ENCODE measurements at places on chromosomes 4 and X.

- no peak for DNase-seq
Measured at GRCh38 chrX:48999030-48999429, 3.0 kb downstream of the GRIPAP1 start.

GRCh38 chr4:78032446-78032845 lies 24.7 kb upstream of the FRAS1 start:
- peak; percentile 34 for DNase-seq

GRCh38 chr4:102657206-102657605 lies 103.6 kb downstream of the MANBA start:
- DNase-seq = no peak

GRCh38 chr4:129428454-129428853 lies 332.5 kb downstream of the C4orf33 start:
- no peak for DNase-seq

GRCh38 chrX:134181275-134181660 lies 55.7 kb upstream of the CCDC160 start:
- no peak for DNase-seq

DNA sequence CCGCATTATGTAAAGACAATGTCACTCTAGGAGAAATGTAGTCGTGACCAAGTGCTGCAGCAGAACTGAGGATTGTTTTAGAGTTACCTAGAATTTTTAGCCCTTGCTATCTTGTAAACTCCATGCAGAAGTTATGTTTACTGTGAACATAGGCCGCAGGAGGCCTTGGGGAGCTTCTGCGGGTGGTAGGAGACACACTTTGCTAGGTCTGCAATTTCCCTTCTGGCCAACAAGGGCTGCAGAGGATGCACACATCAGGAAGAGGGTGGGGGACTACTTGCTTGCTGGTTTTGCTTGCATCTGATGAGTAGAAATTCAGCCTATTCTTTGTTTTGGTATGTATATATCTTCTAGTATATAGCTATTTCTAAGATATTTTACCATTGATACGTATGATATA lies 23.1 kb downstream of the BANK1 start:
- no peak for DNase-seq

GRCh38 chrX:18681996-18682395 lies 10.1 kb upstream of the RS1 start:
- no peak for DNase-seq

- no peak for DNase-seq
Measured at GRCh38 chr4:11297627-11298026, 131.1 kb downstream of the HS3ST1 start.

DNA sequence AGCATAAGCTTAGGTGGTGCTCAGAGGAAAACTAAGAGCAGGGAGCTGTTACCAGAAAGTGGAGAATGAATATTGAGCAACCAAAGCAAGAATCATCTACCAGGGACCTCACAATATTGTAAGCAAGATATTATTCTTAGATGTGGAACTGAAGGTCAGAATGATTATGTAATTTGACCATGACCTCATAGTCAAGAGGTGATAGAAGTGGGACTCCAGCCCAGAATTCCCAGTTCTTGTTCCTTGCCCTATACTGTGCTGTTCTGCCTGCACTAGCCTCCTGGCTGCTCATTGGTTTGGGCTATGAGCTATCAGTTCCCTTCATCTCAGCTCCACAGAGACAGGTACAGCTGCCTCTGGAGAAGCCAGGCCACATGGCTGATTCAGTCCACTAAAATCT lies 229.4 kb downstream of the LDB2 start:
- no peak for DNase-seq

GRCh38 chr4:47786958-47787370 lies 50.9 kb downstream of the CORIN start:
- DNase-seq = no peak

- DNase-seq = no peak
Measured at GRCh38 chrX:1244164-1245076, 24.2 kb upstream of the CSF2RA start.

DNA sequence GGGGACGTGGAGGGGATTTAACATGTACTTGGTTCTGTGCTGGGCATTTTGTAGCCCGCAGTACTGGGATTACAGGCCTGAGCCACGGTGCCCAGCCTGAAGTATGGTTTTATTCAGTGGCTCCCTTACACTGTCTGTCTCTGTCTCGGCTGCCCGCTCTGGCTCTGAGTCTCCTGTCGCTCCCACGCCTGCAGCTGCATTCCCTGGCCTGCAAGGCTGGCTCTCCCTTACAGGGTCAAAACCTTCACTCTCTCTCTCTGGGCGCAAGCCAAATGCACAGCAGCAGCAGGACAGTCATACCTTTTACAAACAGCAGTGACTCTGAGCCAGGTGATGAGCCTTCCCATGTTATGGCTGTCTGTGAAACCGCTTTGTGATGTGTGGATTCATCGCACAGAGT lies 72.1 kb downstream of the HTRA3 start:
- DNase-seq = no peak

DNA sequence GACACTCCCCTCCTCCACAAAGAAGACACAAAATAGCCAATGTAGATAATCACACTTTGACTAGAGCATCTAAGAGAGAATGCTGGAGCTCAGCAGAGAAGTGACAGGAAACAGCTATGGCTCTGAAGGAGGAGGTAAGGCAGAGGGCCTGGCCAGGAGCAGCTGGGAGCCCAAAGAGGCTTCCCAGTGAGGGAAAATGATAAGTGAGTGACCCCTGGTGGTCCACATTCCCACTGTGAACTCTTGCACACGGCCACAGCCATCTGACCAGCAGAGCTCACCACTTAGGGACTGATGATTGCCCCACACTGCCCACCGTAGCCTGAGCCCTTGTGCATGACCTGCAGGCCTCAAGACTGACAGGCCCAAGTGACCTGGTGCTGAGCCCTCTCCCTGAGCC lies 162.7 kb upstream of the GALNTL6 start:
- peak; percentile 8 for DNase-seq
